Right lobe of liver (tissue), 6 donors: ENCODE measurements at places on chromosomes 5 and 9.

DNA sequence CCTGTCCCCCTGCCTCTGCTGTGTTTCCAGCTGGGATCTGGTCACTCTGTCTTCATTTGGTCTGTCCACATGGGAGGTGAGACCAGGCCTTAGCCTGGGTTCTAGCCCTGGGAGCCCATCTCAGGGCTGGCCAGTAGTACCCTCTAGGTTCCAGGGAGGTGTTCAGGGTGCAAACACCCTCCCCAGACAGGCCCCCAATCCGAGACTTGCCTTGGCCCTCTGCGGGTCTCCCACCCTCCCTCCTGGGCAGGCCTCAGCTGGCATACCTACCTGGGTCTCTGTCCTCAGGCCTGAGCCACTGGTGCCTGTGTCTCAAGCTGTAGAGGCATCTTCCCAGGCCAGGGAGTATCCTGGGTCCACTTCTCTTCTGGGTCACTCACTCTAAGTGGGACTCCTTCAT is 925 bp upstream of the SAPCD2 start:
- DNase-seq, result no peak

- no peak for DNase-seq
These were observed 300.1 kb downstream of the TMEM167A start for GRCh38 chr5:82777106-82777505.

DNA sequence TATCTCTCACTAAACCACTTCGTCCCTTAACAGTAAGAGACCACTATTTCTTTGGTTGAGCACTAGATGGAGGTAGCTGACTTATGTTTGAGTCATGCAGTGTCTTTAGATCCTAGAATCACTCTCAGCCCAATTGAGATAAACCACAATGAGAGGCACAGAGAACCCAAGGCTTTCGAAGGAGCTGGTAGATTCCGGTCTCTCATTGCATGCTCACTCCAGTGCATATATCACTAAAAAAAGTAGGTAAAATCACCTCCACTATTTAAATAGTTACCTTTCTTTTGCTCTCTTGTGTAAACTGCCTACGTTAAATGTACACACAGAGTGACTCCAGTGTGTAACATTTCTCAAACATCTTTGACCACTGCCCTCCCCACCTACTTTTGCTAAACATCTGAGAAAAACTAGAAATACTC is 27.6 kb downstream of the ACTL7A start:
- DNase-seq, result no peak

- no peak for DNase-seq
These were observed 18.7 kb upstream of the RASGRF2 start for GRCh38 chr5:80941496-80941895.

DNA sequence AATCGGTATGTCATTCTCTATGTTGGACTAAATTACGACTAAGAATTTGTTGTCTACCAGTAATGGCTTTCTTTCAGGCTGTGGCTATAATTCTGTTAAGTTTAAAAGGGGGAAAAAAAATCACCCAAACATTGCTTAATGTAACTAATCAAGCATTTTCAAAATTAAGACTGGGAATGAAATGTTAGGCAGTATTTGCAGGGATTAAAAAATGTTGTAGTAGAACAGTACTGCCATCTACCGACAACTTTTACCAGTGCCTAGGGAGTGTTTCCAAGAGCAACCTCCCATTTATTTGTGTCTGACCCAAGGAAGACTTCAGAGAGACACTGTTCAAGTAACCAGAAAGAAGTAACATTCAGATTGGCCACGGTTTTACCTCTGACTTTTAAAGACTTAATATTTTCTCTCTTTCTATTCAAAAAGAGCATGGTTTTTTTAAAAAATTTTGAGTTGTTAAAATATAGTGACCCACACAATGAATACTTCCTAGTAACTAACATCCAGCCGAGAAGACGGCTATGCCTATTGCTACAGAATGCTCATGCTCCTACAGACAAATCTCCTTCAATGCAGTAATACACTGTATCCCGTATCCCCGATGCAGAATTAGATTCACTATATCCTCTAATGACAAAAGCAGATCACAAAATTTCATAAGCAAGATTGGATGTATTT is 92.4 kb downstream of the ARL15 start:
- DNase-seq, result peak; percentile 48

DNA sequence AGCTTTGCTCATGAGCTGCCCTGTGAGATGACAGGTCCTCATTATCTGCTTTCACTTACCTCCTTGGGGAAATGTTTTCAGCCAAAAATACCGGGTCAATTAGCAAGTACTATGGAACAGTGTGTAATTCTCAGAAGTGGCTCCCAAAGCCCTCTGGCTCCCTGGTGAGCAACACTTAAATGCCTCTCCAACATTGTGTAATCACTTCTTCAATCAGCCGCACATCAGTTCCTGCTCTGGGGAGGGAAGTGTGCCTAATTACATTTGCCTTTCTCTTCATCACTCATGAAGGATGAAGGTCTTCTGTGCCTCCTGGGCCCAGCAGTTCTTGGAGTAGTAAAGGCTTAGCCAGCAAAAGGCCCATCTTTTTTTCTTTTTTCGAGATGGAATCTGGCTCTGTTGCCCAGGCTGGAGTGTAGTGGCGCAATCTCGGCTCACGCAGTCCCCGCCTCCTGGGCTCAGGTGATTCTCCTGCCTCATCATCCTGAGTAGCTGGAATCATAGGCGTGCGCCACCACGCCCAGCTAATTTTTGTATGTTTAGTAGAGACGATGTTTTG is 23.1 kb downstream of the NIM1K start:
- no peak for DNase-seq

DNA sequence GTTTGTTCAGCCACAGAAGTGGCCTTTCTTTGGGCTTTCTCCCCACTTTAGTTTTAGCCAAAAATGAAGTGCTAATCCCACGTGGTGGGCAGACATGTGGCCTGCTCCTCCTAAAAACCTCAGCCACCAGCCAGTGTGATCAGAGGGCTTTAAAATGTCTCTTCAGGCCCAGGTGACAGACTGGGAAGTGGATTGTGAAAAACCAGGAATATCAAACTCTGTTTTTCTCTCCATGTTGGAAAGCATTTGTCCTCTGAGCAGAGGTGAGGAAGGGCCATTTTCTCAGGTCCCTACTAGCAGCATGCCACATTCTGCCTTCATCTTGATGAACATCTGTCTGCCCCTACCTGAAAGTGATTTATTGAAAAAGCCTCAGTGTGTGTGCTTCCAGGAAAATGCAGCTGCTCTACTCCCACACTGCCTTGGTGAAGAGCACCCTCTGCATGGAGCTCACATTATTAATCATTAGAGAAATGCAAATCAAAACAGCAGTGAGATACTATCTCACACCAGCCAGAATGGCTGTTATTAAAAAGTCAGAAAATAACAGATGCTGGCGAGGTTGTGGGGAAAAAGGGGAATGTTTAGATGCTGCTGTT is 181.2 kb upstream of the DMAC1 start:
- DNase-seq, result no peak

DNA sequence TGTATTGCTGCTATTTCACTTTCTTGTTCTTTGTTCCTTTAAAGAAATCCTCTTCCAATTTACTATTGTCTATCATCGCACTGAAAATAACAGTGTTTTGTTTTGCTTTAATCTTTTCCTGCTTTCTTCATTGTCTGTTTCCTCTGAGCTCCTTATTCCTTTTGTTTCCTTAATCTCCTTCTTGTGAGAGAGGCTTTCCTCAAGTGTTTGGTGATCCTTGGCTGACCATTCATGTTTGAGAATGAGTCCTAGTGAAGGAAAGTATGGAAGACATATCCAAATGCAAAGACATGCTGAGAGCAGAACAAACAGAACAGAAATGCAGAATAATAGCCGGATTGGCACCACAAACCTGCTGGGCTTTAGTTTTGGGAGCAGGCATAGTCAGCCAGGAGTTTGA is 42.0 kb upstream of the ENTREP1 start:
- DNase-seq, result no peak

DNA sequence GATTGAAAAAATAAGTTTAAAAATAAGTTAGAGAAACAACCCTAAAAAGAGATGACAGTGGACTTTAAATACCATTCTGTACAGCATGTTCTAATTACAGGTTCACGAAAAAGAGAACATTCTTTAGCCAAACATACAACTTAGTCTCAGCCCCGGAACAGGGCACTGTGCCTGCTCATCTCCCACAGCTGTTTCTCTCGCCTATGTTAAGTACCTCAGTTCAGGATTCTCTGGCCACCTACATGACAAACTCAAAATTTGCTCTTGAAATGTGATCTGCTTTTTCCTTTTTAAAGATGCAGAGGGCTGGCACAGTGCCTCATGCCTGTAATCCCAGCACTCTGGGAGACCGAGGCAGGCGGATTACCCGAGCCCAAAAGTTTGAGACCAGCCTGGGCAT is 52.3 kb downstream of the MYO10 start:
- no peak for DNase-seq

DNA sequence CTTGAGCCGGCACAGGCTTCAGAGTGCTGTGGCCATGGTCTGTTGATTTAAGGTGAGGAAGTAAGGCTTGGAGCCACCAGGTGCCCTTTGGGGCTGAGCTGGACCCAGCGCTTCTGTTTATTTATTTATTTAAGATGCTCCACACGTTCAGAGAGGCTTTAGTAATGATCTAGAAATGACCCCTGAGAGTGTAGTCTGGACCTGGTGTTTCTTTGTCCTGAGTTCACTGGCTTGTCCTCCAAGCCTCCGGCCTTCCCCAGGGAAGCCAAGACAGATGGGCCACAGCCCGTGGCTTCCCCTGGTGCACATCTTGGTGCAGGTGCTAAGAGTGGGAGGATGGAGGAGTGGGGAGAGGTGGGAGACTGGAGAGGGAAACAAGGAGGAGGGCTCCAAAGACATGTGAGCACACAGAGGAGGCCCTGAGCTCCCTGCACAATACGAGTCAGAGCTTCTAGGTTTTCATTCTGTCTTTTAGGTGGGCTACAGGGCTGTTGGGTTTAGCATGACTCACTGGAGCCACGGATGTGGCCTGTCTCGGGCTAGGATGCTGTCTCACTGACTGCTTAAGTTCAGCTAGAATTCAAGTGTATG is 56.9 kb downstream of the AHRR start:
- DNase-seq, result peak; percentile 13

DNA sequence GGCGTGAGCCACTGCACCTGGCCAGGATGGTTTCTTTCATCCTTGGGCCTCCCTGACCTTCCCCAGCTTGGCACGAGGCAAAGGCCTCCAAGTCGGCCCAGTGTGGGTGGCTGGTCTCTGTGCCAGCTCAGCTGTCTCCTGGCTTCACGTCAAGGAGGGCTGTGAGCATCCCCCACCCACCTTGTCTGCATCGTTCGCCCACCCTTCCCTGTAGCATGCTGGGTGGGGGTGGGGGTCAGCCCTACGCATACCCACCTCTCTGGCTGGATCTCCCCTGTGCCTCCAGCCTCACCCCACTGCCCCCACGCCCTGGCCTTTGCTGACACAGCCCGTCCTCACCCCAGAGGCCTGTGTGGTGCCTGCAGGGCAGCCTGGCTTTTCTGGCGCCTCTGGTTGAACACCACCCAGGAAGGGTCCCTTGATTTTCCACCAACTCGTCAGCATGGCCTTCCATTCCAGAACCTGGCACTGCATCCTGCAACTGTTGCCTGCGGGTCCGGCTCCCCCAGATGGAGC is 8.8 kb upstream of the WDR5 start:
- DNase-seq, result peak; percentile 31

- no peak for DNase-seq
These were observed 1.5 kb downstream of the ZNF189 start for GRCh38 chr9:101400120-101400519.

DNA sequence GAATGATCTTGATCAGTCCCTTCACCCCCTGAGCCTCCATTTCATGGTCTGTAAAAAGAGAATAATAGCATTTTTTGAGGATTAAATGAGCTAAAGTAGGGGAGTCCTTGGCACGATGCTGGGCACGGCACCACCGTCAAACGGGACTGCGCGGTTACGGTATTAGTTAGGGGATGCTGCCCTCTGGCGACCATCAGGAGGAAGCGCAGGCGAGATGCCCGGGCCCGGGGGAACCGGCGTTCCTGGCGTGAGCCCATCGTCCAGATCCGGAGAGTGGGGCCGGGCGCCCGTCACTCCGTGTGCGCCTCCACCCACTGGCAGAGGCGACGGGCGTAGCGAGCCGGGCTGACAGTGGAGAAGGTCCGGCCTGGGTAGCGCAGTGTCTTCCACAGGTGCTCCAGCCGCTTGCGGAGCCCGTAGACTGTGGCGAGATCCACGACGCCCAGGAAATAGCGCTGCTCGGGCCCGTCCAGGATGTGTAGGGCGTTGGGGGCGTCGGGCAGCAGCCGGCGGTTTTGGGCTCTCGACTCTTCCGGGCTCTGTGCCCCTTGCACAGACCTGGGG is 4.8 kb upstream of the ST6GALNAC4 start:
- peak; percentile 81 for DNase-seq

- DNase-seq, result no peak
These were observed 44.2 kb downstream of the NIPSNAP3B start for GRCh38 chr9:104808035-104808614.

- no peak for DNase-seq
These were observed 13.6 kb downstream of the ARHGAP26 start for GRCh38 chr5:142783601-142784341.

DNA sequence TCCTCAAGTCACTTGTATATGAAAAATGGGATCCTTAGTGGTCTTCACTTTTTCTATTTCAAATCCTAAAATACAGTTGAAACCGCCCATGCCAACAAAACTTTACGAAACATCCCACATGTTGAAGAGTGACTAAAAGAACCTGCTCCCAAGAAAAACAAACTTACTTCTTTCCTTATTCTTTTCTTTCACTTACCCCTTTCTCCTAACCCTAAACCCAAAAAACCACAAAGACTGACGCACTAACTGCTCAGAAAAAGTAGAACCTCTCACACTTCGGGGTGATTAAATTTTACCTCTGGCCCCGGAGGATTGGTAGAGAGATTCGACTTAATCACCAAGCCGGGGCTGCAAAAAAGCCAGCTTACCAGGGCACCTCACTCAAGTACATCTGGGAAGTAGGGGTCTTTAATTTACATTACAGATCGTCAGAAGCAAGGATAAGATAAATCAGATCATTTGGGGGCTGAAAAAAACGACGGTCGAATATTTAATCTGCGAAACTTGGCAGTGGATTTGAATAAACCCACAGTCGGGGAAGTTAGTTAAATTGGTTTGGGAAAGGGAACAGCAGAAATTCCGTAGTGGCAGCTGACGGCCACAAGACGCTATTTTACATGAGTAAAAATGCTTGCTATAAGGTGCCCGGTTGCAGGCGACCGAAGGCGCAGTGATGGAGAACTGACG is 1.3 kb downstream of the CDO1 start:
- DNase-seq, result no peak

- DNase-seq, result no peak
These were observed 545 bp upstream of the CTSV start for GRCh38 chr9:97039514-97039860.

DNA sequence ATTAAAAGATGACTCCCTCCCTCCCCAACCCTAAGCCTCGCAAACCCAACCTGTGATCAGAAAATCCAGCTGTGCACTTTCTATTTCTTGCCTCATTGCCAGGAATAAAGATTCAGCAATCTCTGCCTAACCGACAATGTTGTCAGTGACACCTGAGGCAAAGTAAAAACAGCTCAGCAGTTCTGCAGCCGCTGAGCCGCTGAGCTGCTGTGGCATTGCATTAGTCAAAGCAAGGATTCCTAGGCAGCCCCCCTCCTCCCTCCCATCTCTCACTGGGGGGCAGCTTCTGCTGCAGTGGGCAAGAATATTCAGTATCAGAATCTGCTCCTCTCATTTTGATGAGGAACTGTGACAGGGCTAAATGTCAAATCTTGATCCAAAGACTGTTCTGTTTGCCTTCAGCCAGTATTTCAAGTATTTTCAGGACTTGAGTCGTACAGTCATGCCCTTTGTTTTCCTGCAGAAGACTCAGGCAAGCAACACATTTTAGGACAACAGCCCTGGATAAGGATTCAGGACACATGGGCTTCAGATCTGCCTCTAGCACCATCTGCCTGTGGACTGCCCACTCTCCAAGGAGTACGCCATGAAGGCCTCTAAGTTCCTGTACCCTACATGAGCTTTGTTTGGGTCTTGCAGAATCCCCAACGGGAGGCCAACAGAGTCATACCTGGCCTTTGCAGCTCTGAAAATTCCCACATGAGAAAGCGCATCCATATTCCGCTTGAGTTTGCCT is 41.1 kb upstream of the DAP start:
- no peak for DNase-seq
